Mesothelial cell of epicardium (in vitro differentiated cells): ENCODE measurements at places on chromosomes 12 and 14. TPM values are rescaled to one million over a fixed set of nuclear protein-coding genes. Genes with fewer than 3 reads are reported as not detected.

DNA sequence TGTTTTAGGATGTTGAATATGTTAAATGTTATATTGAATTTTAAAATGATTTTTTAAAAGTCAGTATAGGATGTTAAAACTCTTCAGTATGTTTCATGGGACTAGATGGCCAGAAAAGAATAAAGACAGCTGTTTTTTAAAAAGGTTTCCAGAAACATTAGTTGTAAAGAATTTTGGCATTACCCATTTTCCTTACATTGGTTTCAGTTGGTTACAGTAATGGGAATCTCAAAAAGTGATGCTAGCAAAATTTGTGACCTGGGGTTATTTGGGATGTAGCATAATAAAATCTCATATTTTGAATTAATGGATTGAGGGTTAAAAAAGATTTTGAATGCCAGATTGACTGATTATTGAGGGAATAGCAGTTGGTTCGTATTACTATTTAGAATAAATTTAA lies 25.3 kb downstream of the EID3 start:
- no peak overlapping the region for H3K27ac ChIP-seq
- no peaks in the 10 kb centered on the region for H3K4me1 ChIP-seq
- no peak for DNase-seq
- H3K4me3 ChIP-seq = no peak overlapping the region
- H3K27me3 ChIP-seq = no peaks in the 10 kb centered on the region

DNA sequence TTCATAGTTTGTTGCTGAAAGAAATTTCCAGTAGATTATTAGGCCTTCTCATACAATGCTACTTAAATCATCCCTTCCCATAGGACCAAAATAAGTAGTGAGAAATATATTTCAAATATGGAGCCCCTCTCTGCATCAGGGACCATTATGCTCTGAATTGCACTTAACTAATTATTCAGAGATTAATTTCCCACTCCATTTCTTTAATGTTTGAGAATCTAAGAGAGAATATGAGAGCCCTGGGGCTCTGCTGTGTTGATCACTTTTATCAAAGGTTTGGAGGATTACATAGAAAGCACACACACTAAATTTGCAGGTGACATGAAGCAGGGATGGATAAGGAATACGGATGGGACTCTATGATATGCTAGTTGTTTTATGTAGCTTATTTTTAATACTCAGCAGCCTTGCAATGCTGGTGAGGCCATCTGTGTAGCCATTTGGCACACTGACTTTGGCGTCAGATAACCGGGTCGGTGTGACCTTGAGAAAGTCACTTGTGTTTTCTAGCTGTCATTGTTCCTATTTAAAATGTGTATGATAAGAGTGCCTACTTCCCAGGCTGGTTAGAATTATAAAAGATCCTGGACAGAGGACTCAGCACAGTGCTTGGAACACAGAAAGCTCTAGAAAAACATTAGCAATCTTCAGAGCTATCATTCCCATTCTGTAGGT lies 49.9 kb upstream of the FBXO21 start:
- no peak overlapping the region for H3K4me3 ChIP-seq
- no peak for DNase-seq
- H3K36me3 ChIP-seq = no peaks in the 10 kb centered on the region
- H3K27me3 ChIP-seq = peaks cover 41% of the 10 kb centered on the region
- no peaks in the 10 kb centered on the region for H3K4me1 ChIP-seq
- H3K27ac ChIP-seq = no peak overlapping the region

- no peak overlapping the region for H3K4me3 ChIP-seq
- peak overlapping the region; percentile 31 for H3K27ac ChIP-seq
- DNase-seq = no peak
- H3K36me3 ChIP-seq = no peaks in the 10 kb centered on the region
- peaks cover 8% of the 10 kb centered on the region for H3K4me1 ChIP-seq
Measured at GRCh38 chr12:51183816-51184215, 10.9 kb upstream of the TFCP2 start.

CNTN1 gene
- 17.8 to 22.4 TPM (median 20.7 TPM) in 3 replicates for total RNA-seq

DNA sequence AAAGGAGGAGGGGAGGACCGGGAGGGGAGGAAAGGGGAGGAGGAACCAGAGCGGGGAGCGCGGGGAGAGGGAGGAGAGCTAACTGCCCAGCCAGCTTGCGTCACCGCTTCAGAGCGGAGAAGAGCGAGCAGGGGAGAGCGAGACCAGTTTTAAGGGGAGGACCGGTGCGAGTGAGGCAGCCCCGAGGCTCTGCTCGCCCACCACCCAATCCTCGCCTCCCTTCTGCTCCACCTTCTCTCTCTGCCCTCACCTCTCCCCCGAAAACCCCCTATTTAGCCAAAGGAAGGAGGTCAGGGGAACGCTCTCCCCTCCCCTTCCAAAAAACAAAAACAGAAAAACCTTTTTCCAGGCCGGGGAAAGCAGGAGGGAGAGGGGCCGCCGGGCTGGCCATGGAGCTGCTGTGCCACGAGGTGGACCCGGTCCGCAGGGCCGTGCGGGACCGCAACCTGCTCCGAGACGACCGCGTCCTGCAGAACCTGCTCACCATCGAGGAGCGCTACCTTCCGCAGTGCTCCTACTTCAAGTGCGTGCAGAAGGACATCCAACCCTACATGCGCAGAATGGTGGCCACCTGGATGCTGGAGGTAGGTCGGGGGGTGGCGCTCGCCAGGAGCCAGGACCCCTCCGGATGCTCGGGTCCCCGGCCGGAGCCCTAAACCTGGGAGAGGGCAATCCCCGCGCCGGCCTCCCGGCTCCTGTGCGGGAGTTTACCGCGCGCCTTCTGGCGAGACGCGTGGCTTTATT lies at the start of gene CCND2:
Gene CCND2, plus strand, starts transcription at position 111 of the 744 bp plus-strand sequence. Its CDS starts 279 bp downstream, at position 390.
- peak; percentile 83 for DNase-seq
- H3K36me3 ChIP-seq = peaks cover 6% of the 10 kb centered on the region
- H3K4me3 ChIP-seq = peak within 1 kb of the TSS; percentile 91
- peaks cover 7% of the 10 kb centered on the region for H3K27me3 ChIP-seq

OTUB2 gene
- total RNA-seq = 6.0 to 6.6 TPM (median 6.6 TPM) in 3 replicates

DNA sequence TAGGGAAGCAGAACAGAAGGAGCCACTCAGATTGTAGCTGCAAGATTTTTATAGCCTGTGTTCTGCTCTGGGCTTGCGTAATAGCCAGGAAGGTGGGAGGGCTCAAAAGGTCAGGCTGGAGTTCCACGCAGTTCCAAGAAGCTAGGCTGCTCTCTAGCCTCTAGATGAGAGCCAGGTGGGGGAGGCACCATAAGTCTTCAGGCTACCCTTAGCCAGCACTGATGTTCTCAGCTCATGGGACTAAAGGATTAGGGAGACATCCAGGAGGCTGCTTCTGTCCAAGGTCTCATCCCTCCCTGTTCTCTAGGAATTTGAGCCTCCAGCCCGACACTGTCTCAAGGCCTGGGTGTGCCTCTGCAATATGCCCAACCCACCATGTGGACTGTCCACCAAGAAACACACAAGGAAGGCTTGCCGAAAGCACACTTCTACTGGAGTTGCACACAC lies 1.7 kb downstream of the LMBR1L start:
- peaks cover 4% of the 10 kb centered on the region for H3K36me3 ChIP-seq
- no peak for DNase-seq
- peak overlapping the region; percentile 97 for H3K4me3 ChIP-seq
- H3K27me3 ChIP-seq = no peaks in the 10 kb centered on the region

ABCD2 gene
- 0.29 to 0.41 TPM (median 0.34 TPM) in 3 replicates for total RNA-seq

GRCh38 chr14:96231056-96231455 lies 25.0 kb upstream of the BDKRB1 start:
- peaks cover 8% of the 10 kb centered on the region for H3K36me3 ChIP-seq
- no peaks in the 10 kb centered on the region for H3K27me3 ChIP-seq
- H3K27ac ChIP-seq = no peak overlapping the region
- DNase-seq = no peak
- peaks cover 4% of the 10 kb centered on the region for H3K4me1 ChIP-seq

- no peak for DNase-seq
- H3K36me3 ChIP-seq = no peaks in the 10 kb centered on the region
- H3K27ac ChIP-seq = no peak overlapping the region
Measured at GRCh38 chr14:26589925-26590324, 7.9 kb downstream of the NOVA1 start.

GRCh38 chr12:87812030-87812429 lies 217.2 kb downstream of the C12orf50 start:
- H3K4me3 ChIP-seq = no peak overlapping the region
- peaks cover 53% of the 10 kb centered on the region for H3K4me1 ChIP-seq
- H3K27me3 ChIP-seq = no peaks in the 10 kb centered on the region
- no peaks in the 10 kb centered on the region for H3K36me3 ChIP-seq
- peak overlapping the region; percentile 71 for H3K27ac ChIP-seq

DNA sequence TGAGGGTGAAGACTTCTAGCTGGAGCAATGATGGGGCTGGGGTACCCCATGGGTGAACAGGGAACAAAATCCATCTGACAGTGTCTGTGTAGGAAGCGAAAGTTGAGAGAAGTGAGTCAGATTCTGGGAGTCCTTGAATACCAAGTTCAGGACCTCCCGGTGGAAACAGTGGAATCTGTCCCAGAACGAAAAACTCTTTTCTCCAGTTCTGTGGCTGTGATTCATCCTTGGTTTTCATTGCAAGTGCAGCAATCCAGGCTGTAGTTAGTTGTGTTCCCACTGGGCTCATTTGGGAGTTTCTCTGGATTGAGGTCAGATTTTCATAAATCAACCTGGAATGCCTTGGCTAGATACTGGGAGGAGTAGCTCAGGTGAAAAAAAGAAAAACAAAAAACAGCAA lies 120.7 kb downstream of the C12orf75 start:
- H3K4me3 ChIP-seq = no peak overlapping the region
- H3K27ac ChIP-seq = no peak overlapping the region
- peaks cover 20% of the 10 kb centered on the region for H3K4me1 ChIP-seq
- no peaks in the 10 kb centered on the region for H3K36me3 ChIP-seq
- DNase-seq = no peak

ADAM21 gene
- total RNA-seq = 0.11 to 0.16 TPM in 2 of 3 replicates, not detected in the other

GRCh38 chr14:64060648-64061096 lies 207.9 kb downstream of the SYNE2 start:
- peaks cover 37% of the 10 kb centered on the region for H3K36me3 ChIP-seq
- no peak for DNase-seq
- peak overlapping the region; percentile 57 for H3K27ac ChIP-seq
- no peaks in the 10 kb centered on the region for H3K27me3 ChIP-seq
- peaks cover 24% of the 10 kb centered on the region for H3K4me1 ChIP-seq

GRCh38 chr14:20857630-20858261 lies 33.4 kb upstream of the RNASE3 start:
- H3K27me3 ChIP-seq = peaks cover 22% of the 10 kb centered on the region
- peak; percentile 83 for DNase-seq
- H3K36me3 ChIP-seq = no peaks in the 10 kb centered on the region
- H3K4me3 ChIP-seq = no peak overlapping the region
- H3K27ac ChIP-seq = no peak overlapping the region

- no peak overlapping the region for H3K4me3 ChIP-seq
- H3K4me1 ChIP-seq = no peaks in the 10 kb centered on the region
- peaks cover 5% of the 10 kb centered on the region for H3K36me3 ChIP-seq
- no peak for DNase-seq
- no peaks in the 10 kb centered on the region for H3K27me3 ChIP-seq
Measured at GRCh38 chr12:33111850-33112249, 215.3 kb upstream of the PKP2 start.

RCOR1 gene
- total RNA-seq = 43.2 to 47.4 TPM (median 45.1 TPM) in 3 replicates

POLR3B gene
- 10.9 to 14.2 TPM (median 11.0 TPM) in 3 replicates for total RNA-seq

DNA sequence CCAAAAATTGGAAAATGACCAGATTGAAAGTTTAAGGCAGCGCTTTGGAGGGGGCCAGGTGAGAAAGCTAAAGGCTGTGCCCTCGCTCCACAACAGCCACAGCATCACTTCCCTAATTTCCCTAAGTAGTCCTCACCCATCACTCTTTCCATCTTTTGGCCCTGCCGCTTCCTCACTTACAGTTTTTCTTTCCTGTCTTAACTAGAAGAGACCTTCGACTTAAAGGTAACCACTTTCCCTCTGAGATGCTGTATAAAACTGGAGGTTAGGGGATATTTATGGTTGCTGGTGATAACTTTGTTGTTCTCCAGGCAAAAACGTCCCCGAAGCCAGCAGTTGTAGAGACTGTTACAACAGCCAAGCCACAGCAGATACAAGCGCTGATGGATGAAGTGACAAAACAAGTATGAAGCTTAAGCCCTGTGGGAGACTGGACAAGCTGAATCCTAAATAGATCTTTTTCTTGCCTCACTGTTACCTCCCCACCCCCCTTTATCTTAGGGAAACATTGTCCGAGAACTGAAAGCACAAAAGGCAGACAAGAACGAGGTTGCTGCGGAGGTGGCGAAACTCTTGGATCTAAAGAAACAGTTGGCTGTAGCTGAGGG lies 4.3 kb downstream of the DDIT3 start:
- H3K4me1 ChIP-seq = peaks cover 18% of the 10 kb centered on the region
- H3K27ac ChIP-seq = peak overlapping the region; percentile 48
- DNase-seq = no peak
- peaks cover 41% of the 10 kb centered on the region for H3K36me3 ChIP-seq
- no peaks in the 10 kb centered on the region for H3K27me3 ChIP-seq

SDR9C7 gene
- 0.20 to 0.40 TPM (median 0.29 TPM) in 3 replicates for total RNA-seq

DNA sequence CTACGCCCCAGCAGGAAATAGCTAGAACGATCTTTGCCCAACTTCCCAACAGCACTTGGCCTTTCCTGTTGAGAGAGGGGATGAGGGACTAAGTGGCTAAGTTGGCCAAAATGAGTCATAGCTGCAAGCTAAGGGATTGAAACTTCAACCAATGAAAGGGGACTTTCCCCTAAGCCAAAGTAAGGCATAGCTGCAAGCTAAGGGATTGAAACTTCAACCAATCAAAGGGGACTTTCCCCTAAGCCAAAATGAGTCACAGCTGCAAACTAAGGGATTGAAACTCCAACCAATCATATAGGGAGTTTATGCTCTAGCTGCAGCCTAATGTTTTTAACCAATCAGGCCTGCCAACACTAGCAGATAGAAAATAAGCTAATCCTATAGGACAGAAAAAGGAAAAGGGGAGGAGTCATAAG lies 100.5 kb upstream of the SSTR1 start:
- no peak overlapping the region for H3K27ac ChIP-seq
- no peaks in the 10 kb centered on the region for H3K27me3 ChIP-seq
- H3K4me3 ChIP-seq = no peak overlapping the region
- no peak for DNase-seq
- H3K4me1 ChIP-seq = no peaks in the 10 kb centered on the region

DNA sequence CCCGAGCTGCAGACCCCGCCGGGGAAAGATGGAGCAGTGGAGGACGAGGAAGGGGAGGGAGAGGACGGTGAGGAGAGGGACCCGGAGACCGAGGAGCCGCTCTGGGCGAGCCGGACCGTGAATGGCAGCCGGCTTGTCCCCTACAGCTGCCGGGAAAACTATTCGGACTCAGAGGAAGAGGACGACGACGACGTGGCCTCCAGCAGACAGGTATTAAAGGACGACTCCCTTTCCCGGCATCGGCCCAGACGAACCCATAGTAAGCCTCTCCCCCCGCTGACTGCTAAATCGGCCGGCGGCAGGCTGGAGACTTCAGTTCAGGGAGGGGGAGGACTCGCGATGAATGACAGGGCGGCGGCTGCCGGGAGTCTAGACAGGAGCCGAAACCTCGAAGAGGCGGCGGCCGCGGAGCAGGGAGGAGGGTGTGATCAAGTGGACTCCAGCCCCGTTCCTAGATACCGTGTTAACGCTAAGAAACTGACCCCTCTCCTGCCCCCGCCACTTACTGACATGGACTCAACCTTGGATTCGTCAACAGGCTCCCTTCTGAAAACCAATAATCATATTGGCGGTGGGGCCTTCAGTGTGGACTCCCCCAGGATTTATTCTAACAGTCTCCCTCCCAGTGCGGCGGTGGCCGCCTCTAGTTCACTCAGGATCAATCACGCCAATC lies 962 bp downstream of the LEMD3 start:
- peaks cover 28% of the 10 kb centered on the region for H3K4me1 ChIP-seq
- H3K4me3 ChIP-seq = peak overlapping the region; percentile 100
- peaks cover 2% of the 10 kb centered on the region for H3K27me3 ChIP-seq
- no peaks in the 10 kb centered on the region for H3K36me3 ChIP-seq

ADSS1 gene
- 14.1 to 17.1 TPM (median 14.4 TPM) in 3 replicates for total RNA-seq

TMEM132C gene
- 24.2 to 26.0 TPM (median 25.5 TPM) in 3 replicates for total RNA-seq
